Aorta (tissue), 5 donors: ENCODE measurements at places on chromosomes 2 and 18. TPM values are rescaled to one million over a fixed set of nuclear protein-coding genes. Genes with fewer than 3 reads are reported as not detected.

DNA sequence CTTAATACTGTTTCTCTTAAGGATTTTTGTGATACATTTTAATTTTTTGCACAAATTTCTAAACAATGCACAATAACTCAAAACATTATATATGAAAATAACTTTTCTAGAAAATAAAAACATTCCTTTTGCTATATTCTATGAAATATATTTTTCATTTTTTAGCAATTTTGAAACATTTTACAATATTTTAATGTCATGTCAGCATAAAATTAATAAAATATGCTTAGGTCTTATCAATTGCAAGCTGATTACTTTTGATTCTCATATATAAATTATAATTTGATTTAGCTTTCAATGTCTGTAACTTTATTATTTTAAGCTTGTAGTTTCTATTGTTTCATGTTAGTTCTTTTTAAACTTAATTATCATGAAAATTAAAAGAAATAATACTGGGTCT lies 898.7 kb downstream of the TMEM182 start:
- DNase-seq, result no peak

DNA sequence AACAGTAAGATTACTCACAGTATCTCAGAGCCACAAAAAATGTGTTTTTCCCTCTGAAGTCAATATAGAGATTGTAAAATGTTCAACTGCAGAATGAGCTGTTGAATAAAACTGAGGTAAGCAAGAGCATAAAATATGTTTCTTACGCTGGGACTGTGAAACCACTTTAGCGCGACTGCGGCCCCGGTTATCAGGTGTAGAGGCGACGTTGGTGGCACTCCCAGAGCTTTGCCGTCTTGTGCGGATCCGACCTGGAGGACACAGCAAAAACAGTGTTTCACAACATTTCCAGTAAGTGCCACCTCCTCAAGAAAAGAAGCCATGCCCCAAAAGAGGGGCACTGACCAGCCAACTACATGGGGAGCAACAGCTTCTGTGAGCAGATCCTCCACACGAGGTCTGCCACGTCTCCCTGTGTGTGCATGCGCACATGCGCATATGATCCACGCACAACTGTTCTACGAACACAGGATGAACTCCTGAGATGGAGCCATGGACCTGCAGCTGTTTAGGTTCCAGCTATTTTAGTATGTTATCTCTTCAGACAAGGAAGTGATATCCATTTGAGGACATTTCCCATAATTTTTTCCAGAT lies 100.7 kb upstream of the RNU4ATAC start:
- no peak for DNase-seq

- DNase-seq, result no peak
These were observed 33.1 kb downstream of the MARCO start for GRCh38 chr2:118975133-118975532.

The ST8SIA5 gene
- 0.29 TPM for total RNA-seq

DNA sequence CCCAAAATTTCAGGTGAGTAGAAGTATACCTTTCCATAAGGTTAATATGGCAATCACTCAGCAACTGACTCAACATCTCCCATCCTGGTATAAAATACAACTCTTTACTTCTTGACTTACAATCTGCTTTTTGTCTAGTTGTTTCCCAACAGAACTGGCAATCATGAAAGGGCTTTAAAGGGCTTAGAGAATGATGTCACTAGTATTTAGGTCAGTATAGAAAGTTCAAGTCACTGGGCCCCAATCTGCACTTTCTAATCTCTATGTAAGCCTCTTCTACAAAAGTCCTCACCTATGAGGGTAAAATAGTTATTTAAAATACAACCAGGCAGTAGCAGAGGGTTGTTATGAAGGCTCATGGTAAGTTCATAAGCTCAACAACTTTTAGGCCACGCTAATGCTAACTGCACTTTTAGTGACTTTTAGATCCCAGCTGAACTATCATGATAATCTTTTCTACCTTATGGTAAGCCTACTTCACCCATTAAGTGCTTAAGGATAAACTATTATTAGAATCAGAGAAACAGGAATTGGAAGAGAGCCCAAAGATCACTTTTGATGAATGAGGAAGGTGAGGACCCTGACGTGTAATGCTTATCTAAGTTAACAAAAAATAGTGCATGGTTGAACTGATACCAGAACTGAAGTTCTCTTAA lies 79.6 kb downstream of the GORASP2 start:
- DNase-seq, result no peak

DNA sequence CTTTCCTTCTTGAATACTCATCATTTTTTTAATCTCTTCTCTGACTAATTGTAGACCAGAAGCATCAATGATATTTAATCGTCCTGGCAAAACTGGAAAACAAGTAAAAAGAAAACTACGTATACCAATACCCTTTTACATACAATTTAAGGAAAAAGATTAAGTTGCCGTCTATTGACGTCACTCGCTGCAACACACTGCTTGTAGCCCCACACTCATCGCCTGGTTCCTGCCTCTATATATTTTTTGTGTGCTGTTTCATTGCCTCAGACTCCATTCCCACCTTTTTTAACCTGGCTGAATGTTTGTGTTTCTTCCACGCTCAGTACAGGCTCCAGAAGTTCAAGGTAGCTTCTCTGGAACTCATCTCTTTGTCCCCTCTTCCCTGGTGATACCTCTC lies 536.2 kb downstream of the METTL4 start:
- no peak for DNase-seq

The ARID5A gene
- total RNA-seq, result 107 TPM

DNA sequence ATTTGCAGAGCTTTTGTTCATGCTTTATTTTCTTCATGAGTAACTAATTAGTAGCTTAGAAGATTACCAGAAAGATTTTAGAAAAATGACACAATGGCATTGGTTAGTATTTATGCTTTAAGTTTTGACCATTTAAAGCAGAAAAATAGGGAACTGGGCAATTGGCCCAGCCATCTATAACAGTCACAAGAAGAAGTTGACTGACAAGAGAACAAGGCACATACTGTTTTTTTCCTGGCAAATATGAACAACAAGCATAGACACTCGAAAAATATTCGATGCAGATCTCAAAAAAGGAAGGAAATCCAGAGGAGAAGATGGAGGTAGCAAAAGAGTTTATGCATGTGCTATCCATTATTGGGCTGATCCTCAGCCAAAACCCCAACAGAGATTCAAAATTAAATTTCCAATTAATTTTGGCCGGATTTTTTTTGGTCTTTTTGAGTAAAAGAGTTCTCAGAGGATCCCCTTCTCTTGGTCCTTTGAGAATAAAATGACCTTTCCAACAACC lies 200.8 kb upstream of the SLC35G4 start:
- DNase-seq, result no peak

DNA sequence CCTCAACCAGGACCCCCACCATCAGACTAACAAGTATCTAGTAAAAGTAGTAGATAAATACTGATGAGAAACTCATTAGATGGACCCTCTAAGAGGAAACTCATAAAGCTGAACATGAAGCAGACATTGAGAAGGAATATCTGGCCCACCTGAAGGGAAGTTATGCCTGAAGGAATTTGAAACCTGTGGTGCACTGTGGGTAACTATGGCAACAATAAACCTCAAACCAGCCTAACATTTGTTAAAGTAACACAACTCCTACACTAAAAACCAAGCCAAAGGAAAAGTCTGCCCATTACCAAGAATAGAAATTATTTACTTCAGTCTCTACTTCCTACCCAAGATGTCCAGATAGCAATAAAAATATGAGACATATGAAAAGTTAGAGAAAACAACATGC lies 43.4 kb downstream of the KIAA1328 start:
- DNase-seq, result no peak

DNA sequence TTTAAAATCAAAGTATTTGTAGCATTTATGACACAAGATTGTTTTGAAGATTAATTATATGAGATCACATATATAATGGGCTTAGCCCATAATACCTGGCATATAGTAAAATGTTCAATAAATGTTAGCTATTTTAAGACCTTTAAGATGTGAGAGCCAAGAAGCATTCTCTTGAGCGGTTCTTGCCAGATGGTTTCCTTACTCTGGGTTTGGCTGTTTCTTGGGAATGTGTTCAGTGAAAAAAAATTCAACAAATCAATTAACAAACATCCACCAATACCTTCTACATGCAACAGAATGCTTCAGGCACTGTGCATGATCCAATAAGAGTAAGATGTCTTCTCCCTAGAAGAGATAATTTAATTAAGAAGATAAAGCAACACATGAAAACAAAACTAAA lies 230.4 kb downstream of the CMPK2 start:
- no peak for DNase-seq

DNA sequence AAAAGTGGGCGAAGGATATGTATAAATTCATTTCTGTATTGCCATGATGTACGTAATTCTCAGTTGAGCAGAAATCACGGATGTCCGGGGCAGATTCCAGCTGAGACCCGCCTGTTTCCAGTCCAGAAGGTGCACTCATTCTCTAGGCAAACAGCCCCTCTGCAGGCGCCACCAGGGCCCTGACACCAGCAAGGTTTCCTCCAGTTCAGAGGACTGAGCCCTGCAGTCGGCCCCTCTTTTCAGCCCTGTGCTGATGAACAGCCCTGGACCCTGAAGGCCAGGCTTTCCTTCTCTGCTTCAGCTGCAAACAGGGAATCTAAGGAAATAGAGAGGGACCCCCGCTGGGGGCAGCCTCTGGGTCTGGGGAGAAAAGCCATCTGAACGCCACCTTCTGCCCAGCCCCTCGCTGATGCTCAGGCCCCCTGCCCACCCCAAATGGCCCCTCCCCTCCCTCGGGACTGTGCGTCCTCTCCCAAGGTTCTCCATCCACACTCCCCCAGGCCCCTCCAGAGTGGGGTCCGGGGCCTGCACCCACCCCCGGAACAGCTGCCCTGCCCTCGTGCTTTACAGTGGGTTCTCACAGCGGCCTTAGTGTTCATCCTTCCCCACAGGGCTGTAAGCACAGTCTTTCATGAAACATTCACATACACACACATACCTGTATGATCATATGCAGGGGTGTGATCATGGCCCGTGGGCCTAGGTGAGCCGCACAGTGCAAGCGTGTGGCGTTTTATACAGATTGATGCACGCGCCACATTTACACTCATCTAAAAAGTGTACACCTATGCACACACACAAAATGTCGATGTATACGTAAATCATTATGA lies 12.1 kb downstream of the COPS9 start:
- peak; percentile 38 for DNase-seq

DNA sequence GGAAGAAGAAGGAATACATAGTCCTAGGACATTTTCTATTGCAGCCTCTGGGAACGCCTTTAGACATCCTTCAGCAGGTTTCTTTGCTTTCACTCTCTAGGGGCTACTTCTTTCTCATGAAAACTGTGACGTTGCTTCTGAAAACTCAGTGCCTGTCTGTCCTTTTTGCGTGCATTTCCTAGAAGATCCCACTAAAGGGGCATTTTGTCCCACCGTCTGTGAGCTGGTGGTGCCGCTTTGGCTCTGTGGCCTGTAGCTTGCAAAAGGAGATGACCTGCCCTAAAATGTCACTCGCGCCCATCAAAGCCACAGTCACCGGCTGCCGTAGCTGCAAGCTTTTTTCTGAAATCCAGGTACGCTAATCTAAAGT lies 579 bp downstream of the STAT4 start:
- no peak for DNase-seq
